IPS DF 6.9 (cell line): ENCODE measurements at places on chromosomes 4 and X.

GRCh38 chrX:106726485-106727437, at the start of gene RNF128:
RNF128 (plus strand) TSS chrX:106726701; CDS start chrX:106726914, 213 bp downstream.
- no peaks in the 10 kb centered on the region for H3K4me1 ChIP-seq
- no peak within 1 kb of the TSS for H3K27ac ChIP-seq
- no peaks in the 10 kb centered on the region for H3K36me3 ChIP-seq
- peak within 1 kb of the TSS; percentile 87; the same call in 1 of the 2 replicates for H3K4me3 ChIP-seq
- peak; percentile 29 for DNase-seq

- H3K27me3 ChIP-seq, result no peaks in the 10 kb centered on the region
- H3K36me3 ChIP-seq, result no peaks in the 10 kb centered on the region
- no peaks in the 10 kb centered on the region for H3K4me1 ChIP-seq
- no peak overlapping the region for H3K4me3 ChIP-seq
Measured at GRCh38 chr4:100804576-100805360, 286.9 kb upstream of the EMCN start.

DNA sequence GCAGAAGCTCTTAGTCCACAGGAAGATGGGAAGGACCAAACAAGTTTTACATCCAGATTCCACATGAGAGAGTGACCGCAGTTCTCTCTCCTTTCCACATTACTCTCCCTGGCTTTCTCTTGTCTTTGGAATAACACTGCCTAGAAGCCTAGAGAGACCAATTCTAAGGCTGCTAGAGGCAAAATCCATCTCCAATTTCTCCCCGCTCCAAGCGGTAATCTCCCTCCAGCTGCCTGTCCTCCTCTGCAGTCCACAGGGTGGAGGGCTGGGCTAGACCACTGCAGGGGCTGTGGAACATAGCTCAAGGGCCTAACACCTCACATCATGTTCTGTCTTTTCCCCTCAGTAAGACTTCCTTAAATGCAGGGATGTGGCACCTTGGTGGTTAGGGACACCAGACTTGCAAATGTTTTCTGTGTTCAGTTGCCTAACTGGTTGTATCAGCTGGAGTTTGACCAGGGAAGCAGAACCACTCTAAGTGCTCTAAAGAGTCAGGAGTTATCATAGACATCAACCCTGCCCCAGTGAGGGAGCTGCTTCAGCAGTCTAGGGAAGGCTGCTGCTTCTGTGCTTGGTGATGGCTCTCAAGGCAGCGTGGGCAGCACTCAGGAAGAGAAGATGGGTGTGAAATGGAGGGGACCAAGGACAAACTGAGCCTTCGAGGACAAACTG, 423.1 kb downstream of the BCOR start:
- H3K36me3 ChIP-seq, result no peaks in the 10 kb centered on the region
- H3K27ac ChIP-seq, result no peak overlapping the region
- H3K4me3 ChIP-seq, result no peak overlapping the region
- H3K27me3 ChIP-seq, result no peaks in the 10 kb centered on the region
- peaks cover 2% of the 10 kb centered on the region; the same call in 1 of the 2 replicates for H3K4me1 ChIP-seq

GRCh38 chr4:99324361-99324760, 3.2 kb upstream of the ADH1B start:
- H3K4me3 ChIP-seq, result no peak overlapping the region
- H3K27me3 ChIP-seq, result no peaks in the 10 kb centered on the region
- no peaks in the 10 kb centered on the region for H3K36me3 ChIP-seq
- no peak for DNase-seq
- H3K4me1 ChIP-seq, result peaks cover 2% of the 10 kb centered on the region; the same call in 1 of the 2 replicates

DNA sequence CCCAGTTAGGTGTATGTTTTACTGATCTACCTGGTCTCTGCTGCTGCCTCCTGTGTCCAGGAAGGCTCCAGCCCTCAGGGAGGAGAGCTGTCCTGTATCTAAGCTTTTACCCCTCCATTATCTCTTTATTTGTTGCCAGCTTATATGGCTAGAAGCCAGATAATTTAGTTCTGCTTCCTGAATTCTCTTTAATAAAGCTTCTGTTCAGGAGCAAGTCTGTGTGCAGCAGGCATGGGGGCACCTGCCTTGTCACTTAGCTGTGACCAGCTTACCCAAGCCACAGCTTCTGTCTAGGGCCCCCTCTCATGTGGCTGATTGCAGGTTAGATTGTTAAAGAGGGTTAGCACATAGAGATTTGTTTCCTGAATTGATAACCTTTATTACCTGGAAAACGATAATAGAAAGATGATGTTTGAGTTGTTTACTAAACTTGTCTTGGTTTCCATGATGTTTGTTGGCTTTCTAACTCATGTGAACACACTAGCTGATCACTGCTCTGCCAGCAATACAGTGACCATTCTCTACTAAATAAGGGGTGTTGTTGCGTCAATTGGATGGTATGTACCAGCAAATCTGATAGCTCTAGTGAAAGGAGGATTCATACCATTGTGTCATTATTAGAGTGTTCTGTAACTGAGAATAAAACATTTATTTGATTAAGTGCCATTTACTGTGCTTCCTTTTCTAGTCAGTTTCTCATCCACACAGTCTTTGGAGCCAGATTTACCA, 189.8 kb upstream of the ANK2 start:
- DNase-seq, result no peak
- peaks cover 1% of the 10 kb centered on the region; the same call in 1 of the 2 replicates for H3K4me1 ChIP-seq
- no peak overlapping the region for H3K27ac ChIP-seq
- H3K4me3 ChIP-seq, result no peak overlapping the region

- H3K36me3 ChIP-seq, result no peaks in the 10 kb centered on the region
- no peaks in the 10 kb centered on the region for H3K4me1 ChIP-seq
- no peaks in the 10 kb centered on the region for H3K27me3 ChIP-seq
- no peak overlapping the region for H3K4me3 ChIP-seq
Measured at GRCh38 chrX:20032201-20032600, 41.3 kb upstream of the BCLAF3 start.

DNA sequence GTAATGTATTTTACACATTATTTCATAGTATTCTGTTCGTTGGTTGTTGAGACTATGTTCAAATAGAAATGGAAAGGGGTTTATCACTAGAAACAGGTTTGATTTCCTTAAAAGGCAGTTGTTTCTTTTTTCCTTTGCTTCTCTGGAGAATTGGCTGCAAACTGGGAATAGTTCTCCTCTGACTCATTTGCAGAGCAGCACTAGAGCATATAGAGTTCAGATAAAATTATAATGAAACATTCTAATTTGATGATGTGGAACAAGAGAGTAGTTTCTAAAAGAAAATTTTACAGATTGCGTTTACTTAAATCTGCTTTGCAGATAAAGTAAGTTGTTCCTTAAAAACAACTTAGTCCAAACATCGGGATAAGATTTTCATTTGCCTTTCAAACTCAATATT, 29.7 kb downstream of the SYNPO2 start:
- H3K4me3 ChIP-seq, result no peak overlapping the region
- no peaks in the 10 kb centered on the region for H3K36me3 ChIP-seq
- no peaks in the 10 kb centered on the region for H3K27me3 ChIP-seq
- H3K4me1 ChIP-seq, result no peaks in the 10 kb centered on the region

GRCh38 chrX:69503782-69504625, at the start of gene NALF2:
NALF2 (plus strand) TSS chrX:69504326; CDS start chrX:69505283, 957 bp downstream.
- peaks cover 8% of the 10 kb centered on the region; the same call in 1 of the 2 replicates for H3K4me1 ChIP-seq
- H3K27me3 ChIP-seq, result peaks cover 6% of the 10 kb centered on the region; the same call in 1 of the 2 replicates
- peaks cover 2% of the 10 kb centered on the region; the same call in 1 of the 2 replicates for H3K36me3 ChIP-seq
- DNase-seq, result no peak

GRCh38 chr4:181646864-181647263, 596.3 kb upstream of the TENM3 start:
- no peak overlapping the region for H3K27ac ChIP-seq
- no peaks in the 10 kb centered on the region for H3K27me3 ChIP-seq
- no peak for DNase-seq
- no peak overlapping the region for H3K4me3 ChIP-seq
- H3K4me1 ChIP-seq, result no peaks in the 10 kb centered on the region
- no peaks in the 10 kb centered on the region for H3K36me3 ChIP-seq

GRCh38 chrX:51496501-51497291, at the start of gene NUDT11:
NUDT11 (minus strand) TSS chrX:51496592; CDS start chrX:51496444, 148 bp downstream.
- DNase-seq, result peak; percentile 13
- no peaks in the 10 kb centered on the region for H3K4me1 ChIP-seq
- H3K36me3 ChIP-seq, result no peaks in the 10 kb centered on the region
- no peak within 1 kb of the TSS for H3K27ac ChIP-seq

DNA sequence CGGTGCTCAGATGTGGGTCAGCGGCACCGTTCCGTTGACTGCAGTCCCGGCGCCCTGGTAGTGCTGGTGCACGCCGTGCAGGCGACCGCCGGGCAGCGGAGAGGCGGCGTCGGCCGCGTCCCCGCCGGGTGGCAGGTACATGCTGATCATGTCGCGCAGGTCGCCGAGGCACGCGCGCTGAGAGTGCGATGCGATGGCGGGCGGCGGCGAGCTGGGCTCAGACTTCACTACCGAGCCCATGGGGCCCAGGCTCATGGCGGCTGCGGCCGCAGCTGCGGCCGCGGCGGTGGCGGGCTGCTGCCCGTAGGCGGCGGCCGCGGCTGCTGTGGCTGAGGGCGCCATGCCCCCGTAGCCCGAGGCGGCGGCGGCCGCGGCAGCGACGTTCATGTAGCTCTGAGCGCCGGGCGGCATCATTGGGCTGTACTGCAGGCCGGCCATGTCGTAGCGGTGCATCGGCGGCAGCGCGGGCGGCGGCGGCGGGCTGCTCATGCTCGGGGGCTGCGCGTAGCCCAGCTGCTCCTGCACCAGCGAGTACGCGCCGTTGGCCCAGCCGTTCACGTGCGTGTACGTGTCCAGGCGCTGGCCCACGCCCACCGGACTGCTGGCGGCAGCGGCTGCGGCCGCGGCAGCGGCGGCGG, 1.0 kb downstream of the SOX3 start:
- no peaks in the 10 kb centered on the region for H3K36me3 ChIP-seq
- peaks cover 24% of the 10 kb centered on the region for H3K27me3 ChIP-seq
- peak overlapping the region; percentile 83 for H3K4me3 ChIP-seq
- H3K4me1 ChIP-seq, result no peaks in the 10 kb centered on the region
- no peak for DNase-seq
- H3K27ac ChIP-seq, result no peak overlapping the region

- no peaks in the 10 kb centered on the region for H3K36me3 ChIP-seq
- H3K4me3 ChIP-seq, result no peak overlapping the region
- H3K4me1 ChIP-seq, result no peaks in the 10 kb centered on the region
Measured at GRCh38 chrX:3697220-3697684, 16.2 kb downstream of the PRKX start.

DNA sequence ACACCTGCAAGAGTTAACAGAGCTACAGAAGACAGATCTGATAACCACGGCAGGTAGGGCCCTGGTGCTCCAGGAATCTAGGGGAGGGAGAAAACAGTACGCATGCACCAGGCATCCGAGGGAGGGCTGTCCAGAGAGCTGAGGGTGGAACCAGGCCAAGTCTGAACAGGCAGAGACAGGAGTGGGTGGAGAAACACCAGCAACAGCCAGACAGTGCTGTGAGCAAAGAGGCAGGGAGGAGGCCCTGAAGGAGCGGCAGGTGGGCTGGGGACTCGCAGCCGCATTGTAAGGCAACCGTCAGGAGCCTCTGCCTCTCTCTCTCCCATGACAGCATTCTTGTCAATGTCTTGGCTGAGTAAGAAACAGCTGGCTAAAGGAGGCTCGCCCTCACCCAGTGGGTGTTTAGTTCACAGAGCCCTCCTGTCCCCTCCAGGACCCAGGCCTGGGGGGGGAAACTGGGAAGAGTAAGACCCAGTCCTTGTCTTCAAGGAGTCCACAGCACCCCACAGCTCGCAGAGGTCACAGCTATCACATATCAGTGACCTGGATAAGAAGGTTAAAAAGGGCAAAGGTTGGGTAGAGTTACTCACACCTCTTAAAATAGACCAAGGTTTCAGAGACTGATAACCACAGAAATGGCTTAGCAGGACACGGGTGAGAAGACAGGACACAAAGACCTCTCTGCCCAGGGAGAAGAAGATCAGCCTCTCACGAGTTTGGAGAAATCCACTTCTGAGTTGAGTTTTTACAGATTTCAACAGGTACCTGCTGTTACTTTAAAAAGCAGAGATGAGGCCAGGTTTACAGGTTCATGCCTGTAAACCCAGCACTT, 10.5 kb downstream of the ACSL1 start:
- no peaks in the 10 kb centered on the region for H3K36me3 ChIP-seq
- no peak overlapping the region for H3K27ac ChIP-seq
- H3K27me3 ChIP-seq, result no peaks in the 10 kb centered on the region
- H3K4me1 ChIP-seq, result no peaks in the 10 kb centered on the region

- H3K36me3 ChIP-seq, result no peaks in the 10 kb centered on the region
- H3K4me3 ChIP-seq, result no peak overlapping the region
- peaks cover 2% of the 10 kb centered on the region; the same call in 1 of the 2 replicates for H3K4me1 ChIP-seq
- no peak overlapping the region for H3K27ac ChIP-seq
- no peaks in the 10 kb centered on the region for H3K27me3 ChIP-seq
Measured at GRCh38 chr4:168618577-168619265, 121.9 kb downstream of the PALLD start.

GRCh38 chrX:2423899-2424298, 76.9 kb downstream of the DHRSX start:
- H3K27me3 ChIP-seq, result no peaks in the 10 kb centered on the region
- H3K36me3 ChIP-seq, result no peaks in the 10 kb centered on the region
- no peak for DNase-seq

DNA sequence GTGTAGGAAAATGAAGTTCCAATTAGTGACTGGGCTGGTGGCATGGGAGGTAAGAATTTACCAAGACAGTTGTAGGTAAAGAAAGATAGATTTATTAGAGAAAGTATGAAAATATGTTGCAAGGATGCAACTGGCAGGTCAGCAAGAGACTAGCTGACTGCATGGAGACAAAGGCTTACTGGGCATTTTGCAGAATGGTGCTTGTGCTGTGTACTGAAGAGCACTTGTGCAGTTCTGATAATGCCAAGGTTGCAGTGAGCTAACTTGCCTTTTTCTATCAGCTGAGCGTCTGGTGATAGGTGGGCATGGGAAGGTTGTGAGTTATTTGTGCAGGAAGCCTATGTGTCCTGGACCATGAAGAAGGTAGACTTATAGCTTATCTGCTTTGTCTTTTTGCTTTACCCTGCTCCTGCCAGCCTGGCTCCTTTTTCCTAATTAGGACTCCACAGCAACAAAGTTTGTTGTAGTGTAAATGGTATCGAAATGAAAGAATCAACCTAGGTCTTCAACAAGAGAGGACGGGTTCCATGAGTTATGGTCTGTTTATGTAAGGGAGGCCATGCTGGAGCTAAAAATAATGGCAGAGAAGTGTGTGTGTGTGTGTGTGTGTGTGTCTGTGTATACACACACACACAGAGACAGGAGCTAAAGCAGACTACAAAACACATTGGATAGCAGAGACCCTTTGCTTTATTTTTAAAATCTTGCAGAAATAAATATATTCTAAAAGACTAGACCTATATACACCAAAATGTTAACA, 15.0 kb downstream of the BST1 start:
- H3K4me1 ChIP-seq, result no peaks in the 10 kb centered on the region
- no peaks in the 10 kb centered on the region for H3K36me3 ChIP-seq
- no peak for DNase-seq
- no peak overlapping the region for H3K4me3 ChIP-seq

- H3K27ac ChIP-seq, result no peak overlapping the region
- H3K27me3 ChIP-seq, result no peaks in the 10 kb centered on the region
- H3K36me3 ChIP-seq, result no peaks in the 10 kb centered on the region
Measured at GRCh38 chr4:165016971-165017370, 14.8 kb upstream of the TRIM60 start.
